ENCODE measurements at places on chromosomes 2 and 18.
A peak's percentile ranks its signal among the peaks of the same experiment; 100 is the strongest.

GRCh38 chr18:31439807-31440325 lies 7.7 kb upstream of the DSG3 start:
- DNase-seq = no peak

- DNase-seq = peak; percentile 44
Measured at GRCh38 chr2:174580951-174581350, 16.7 kb downstream of the WIPF1 start.

DNA sequence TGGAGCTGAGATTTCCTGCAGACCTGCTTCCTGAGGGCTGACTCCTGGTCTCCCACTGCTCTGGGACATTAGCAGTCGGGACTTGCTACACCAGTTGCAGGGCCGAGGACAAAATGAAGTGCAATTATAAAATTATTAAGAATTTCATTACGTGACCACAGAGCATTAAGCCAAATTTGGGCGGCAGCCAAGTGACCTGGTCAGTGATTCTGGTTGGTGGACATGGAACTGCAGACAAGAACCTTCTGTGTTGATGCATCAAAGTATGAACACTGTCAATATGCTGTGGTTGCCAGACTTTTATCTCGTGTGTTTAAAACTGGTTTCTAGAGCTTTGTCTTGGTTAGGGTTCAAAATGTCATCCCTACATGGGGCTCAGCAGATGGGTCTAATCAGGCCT lies 24.8 kb downstream of the SH3RF3 start:
- DNase-seq = no peak

- DNase-seq = no peak
Measured at GRCh38 chr2:193446967-193447366, 1252.2 kb upstream of the TMEFF2 start.

DNA sequence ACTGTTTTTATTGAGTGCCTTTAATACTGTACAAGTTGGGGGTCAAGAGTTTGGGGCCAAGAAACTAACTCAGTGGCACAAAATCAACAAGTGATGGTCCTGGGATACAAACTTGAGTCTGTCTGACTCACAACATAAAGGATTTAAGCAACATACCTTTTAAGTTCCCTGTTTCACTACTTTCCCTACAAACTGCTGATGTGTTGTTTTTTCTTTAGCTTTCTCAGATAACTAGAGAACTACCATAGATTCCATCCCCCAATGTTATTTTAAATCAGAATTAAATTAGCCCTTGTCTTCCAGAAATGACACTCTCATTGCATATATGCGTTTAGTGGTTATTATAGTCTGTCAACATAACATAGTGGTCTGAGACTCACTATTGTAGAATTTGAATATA lies 58.1 kb upstream of the TTC21B start:
- DNase-seq = no peak

- DNase-seq = no peak
Measured at GRCh38 chr2:125167820-125168219, 1142.7 kb downstream of the CNTNAP5 start.

DNA sequence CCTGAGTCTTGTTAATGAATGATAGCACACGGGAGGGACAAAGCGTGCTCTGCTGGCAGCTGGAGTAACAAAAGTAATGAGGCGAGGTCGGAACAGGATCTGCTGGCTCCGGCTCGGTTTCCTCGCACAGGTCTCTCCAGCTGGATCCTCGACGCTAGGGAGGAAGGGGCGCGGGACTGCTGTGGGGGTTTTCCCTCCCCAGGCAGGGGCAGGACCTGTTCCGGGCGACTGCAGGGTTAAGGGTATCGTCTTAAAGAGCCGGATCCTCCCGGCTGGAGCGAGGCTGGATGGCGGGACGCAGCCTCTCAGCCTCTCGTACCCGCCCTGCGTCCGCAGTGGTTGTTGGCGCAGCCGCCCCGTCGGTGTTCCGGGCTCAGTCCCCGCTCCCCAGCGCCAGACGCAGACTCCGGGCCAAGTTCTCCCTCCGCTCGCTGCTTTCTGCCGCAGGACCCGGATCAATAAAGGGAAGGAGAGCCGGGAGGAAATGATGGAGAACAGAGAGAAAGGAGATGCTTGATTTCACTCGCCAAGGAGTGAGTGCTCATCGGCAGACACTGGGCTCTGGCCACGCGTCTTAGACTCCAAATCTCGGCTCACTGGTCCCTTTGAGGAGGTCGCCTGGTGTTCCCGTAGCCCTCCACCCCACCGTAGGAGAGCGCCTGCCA lies 1.1 kb upstream of the LIPG start:
- DNase-seq = no peak

GRCh38 chr2:119263025-119263424 lies 39.4 kb downstream of the STEAP3 start:
- no peak for DNase-seq

- no peak for DNase-seq
Measured at GRCh38 chr2:66443979-66444861, 9.3 kb downstream of the MEIS1 start.

- no peak for DNase-seq
Measured at GRCh38 chr18:24190590-24190989, 51.7 kb downstream of the CABYR start.

GRCh38 chr2:211836409-211836808 lies 702.2 kb downstream of the ERBB4 start:
- DNase-seq = no peak

DNA sequence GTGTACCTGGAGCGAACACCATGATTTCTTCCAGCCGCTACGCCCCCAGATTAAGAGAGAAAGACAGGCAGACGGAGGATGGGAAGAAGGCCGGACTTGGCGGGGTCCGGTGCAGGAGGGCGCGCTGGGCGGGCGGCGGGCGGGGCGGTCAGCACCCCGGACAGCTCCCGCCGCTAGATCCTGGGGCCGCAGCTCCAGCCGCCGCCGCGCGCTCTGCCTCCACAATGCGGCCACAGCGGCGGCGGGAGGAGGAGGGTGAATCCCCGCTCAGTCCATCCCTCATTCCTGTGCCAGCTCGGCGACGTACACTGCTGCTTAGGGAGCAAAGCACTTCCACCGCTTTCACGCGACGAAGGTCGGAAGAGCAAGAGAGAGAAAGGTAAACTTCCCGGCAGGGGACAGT lies at the start of gene AKAIN1:
TSS of gene AKAIN1 (minus strand) at position 226 of the 403 bp plus-strand sequence. CDS start at position 22, 204 bp downstream.
- peak; percentile 51 for DNase-seq

DNA sequence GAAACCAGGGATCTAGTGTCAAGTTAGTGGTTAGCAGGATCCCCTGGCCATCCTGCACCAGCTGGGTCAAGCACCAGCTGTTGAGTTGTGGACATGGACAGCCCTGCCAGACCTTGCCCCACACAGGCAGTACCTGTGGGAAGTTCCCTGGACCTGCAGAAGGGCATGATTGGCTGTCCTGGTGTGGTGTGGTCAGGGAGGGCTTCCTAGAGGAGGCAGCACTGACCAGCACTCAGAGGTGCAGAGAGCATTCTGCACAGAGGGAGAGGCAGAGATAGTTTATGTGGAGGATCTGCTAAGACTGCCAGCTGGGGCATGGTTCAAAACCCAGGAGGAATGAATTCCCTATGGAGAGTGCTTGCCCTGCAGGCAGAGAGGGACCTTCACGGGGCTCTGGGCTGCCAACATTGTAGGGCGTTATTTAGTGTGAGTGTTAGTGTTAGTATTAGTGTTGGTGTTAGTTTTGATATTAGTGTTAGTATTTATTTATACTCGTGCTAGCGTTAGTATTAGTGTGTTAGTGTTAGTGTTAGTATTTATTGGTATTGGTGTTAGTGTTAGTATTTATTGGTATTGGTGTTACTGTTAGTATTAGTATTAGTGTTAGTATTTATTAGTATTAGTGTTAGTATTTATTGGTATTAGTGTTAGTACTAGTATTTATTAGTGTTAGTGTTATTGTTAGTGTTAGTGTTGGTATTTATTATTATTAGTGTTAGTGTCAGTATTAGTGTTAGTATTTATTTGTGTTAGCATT lies 31.9 kb downstream of the TWIST2 start:
- DNase-seq = no peak

- no peak for DNase-seq
Measured at GRCh38 chr2:45988879-45989278, 308.3 kb upstream of the EPAS1 start.

- no peak for DNase-seq
Measured at GRCh38 chr2:147469471-147469870, 375.4 kb upstream of the ACVR2A start.

DNA sequence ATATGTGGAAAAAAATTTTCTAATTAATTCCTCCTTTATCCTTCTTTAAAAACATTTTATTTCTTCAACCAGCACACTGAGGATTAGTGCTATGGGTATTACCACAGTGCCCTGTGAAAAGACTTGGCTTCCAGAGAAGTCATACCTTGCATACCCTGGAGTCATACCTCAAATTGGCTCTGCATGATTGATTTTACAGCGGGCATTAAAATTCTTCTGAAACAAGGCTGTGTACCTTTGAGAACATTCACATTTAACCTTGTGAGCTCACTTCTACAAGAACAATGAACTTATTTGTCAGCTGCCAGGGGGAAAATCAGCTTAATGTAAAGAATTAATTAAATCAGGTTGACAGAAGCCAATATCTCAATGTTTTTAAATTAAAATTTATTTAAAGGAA lies 44.6 kb downstream of the SLC35F5 start:
- DNase-seq = no peak

DNA sequence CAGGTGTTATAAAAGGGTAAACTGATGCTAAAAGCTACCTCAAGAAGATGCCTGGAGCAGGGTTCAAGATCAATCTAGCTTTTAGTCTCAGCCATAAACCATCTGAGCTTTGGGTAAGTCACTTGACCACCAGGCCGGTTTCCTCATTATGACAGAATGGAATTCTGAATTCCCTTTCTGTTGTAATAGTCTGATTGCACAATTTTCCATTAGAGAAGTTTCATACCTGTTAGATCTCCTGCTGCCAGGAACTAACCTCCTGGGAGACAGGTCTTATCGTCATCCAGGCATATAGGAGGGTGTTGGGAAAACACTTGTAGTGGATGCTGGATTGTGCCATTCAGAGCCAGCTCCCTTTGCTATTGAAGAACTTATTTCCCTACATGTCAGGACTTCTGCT lies 272.5 kb downstream of the TDRD15 start:
- DNase-seq = no peak

- DNase-seq = no peak
Measured at GRCh38 chr18:73693091-73693490, 454.5 kb downstream of the FBXO15 start.

GRCh38 chr18:76621226-76621625 lies 126.2 kb upstream of the ZNF516 start:
- no peak for DNase-seq

DNA sequence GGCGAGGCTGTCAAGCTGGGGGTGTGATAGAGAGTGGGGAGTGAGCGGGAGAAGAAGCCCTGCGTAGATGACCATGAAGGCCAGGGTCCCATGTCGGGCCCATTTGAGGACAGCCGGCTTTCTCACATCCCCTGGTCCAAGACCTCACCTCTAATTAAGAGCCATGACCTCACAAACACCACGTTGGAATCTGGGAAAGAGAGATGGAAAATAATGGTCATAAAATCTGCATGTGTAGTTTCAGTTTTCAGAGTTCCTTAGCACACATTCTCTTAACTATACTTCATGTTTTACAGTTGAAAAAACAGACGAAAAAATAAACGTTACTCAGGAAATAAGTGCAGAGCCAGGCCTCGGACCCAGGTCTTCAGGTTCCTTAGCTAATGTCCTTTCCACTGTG lies 244.8 kb upstream of the SIX2 start:
- no peak for DNase-seq

- peak; percentile 37 for DNase-seq
Measured at GRCh38 chr2:9422321-9423099, 818 bp downstream of the ITGB1BP1 start.

DNA sequence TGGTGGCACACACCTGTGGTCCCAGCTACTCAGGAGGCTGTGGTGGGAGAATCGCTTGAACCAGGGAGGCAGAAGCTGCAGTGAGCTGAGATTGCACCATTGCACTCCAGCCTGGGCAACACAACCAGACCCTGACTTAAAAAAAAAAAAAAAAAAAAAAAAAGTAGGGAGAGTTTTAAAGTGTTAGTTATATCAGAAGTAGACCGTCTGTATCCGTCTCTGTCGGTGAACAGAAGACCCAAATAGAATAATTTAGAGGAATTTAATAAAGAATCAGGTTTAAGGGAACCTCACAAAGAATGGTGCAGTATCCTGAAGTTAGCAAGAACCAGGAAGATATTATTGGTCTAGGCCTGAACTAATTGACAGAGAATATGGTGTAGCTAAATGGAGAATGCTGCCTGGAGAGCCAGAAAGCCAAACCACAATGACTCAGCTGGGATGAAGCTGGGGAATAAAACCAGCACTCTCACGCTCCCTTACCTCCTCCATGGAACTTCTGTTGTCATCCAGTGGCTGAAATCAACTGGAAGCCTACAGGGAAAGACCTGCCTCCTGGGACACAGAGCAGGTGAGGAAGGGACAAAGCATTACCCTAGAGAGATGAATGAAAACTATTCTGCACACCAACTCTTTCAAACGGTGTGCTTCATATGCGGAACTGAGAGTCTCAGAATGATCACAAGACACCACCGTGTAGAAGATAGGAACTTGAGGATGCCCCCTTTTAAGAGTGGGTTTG lies 39.1 kb upstream of the PLEKHM3 start:
- DNase-seq = no peak

DNA sequence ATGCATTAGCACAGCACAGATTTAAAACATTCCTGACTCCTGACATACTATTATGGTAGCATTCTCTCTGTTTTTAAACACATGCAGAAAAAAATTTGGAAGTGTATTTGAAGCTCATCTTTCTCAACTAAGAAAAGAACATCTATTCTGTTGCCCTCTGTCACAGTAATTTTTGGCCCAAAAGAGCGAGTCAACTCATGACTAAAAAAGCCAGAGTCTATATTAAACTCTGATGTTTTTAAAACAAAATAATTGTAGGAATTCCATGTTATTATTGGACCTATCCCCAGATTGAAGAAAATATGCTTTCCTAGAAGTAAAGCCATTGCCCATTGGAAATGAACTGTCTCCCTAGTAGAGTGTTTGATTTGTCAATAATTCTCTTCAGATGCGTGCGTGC lies 96.7 kb downstream of the CRIM1 start:
- DNase-seq = no peak

DNA sequence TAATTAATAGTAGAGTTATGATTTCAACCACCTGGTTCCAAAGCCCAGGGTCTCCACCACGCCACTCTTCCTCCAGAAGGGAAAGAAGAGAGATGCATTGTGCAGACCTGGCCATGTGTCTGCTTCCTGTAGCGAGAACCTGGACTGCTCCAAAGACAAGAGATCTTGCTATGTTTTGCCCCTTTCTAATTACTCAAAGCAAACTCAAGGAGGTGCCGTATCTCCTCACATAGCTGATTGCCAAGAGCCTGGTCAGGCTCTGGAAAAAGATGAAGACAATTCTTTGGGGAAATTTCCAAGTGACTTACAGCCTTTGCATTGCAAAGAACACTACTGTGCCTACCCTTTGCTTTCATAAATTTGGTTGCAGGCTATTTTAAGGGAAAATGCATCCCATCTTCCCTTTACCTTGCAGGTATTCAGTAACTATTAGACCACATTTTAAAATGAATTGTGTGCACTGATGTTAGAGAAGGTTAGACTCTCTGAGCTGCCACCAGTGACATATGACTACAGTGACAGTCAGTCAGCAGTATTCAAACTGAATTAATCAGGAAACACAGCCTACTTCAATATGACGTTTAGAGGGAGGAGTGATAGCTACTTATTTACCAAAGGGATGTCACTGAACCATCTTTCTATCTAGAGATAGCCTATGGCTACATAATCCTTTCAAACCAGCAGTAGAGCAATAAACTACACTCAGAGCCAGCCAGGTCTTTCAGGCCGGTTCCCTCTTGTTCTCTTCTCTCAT lies 842.1 kb upstream of the FANCL start:
- no peak for DNase-seq
